ENCODE measurements at places on chromosomes 7 and 10.

DNA sequence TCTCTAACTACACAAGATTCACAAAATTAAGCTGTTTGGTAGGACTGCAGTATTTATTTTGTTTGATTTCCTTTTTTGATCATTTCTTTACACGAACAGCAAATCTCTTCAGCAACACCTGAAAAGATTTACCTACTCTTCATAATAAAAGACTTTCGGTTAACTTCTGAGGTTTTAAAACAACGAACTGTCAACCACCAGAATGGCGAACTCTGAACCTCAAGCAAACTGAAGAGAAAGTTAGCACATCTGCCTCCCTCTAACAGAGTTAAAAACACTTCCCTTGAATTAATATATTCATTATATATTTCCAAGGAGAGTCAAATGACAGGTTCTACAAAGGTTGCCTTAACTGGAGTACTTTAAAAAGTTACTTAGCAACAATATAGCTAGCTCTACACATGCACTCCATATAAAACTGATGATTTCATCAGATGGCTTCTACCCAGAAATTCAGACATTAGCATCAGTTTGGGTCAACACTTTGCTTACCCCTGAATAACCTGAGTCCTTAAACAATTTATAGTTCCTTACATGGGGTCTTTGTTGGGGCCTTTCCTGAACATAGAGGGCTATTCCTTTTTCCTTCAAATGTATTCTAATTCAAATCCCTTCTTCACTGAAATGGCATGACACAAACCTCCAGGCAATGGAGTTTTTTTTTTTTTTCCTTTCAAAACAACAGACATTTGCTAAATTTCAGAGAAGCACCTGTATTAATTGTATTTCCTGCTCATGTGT lies 118.3 kb downstream of the SEM1 start:
- DNase-seq: no peak

DNA sequence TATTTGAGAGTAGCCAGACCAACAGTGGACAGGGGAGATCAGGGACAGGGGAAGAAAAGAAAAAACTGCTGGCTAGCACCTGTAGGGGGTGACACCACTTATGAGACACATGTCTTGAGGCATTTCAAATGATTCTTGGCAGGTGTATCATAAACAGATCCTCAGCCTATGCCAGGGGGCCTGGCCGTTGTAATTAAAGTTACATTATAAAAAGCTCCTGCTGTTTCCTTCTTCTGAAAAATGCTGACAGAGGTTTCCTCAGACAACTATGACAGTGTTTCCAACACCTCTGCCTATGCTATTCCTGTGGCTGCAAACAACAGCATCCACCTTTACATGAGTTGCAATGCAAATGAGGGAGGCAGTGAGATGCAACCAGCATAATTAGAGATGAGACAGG lies 281.0 kb upstream of the PTER start:
- no peak for DNase-seq

DNA sequence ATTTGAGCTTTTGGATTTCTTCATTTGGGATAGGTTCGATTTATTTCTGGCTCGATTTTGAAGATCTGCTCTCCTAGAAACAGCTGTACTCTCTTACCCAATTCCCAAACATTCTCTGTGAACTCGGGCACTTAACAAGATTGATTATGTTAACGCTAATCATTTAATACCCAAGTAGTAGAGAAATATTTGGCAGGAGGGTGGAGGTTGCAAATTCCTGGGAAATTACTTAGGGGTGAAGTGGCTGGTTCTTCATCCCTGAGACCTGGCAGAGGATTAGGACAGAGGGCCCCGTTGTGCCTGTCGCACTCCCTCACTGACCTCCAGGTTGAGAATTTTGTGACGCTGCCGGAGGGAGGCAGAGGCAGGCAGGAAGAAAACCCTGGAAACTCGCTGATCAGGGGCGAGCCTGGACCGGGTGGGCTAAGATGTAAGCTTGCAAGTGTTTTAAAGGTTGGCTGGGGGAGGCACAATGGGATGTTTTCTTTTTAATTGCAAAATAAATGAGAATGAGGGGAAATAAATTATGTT lies 182.6 kb downstream of the TCF7L2 start:
- peak; percentile 42 for DNase-seq

GRCh38 chr7:155456738-155457543 lies 988 bp upstream of the EN2 start:
- peak; percentile 87 for DNase-seq

- DNase-seq: no peak
Observed at GRCh38 chr7:115363916-115364315, 442.0 kb downstream of the MDFIC start.

DNA sequence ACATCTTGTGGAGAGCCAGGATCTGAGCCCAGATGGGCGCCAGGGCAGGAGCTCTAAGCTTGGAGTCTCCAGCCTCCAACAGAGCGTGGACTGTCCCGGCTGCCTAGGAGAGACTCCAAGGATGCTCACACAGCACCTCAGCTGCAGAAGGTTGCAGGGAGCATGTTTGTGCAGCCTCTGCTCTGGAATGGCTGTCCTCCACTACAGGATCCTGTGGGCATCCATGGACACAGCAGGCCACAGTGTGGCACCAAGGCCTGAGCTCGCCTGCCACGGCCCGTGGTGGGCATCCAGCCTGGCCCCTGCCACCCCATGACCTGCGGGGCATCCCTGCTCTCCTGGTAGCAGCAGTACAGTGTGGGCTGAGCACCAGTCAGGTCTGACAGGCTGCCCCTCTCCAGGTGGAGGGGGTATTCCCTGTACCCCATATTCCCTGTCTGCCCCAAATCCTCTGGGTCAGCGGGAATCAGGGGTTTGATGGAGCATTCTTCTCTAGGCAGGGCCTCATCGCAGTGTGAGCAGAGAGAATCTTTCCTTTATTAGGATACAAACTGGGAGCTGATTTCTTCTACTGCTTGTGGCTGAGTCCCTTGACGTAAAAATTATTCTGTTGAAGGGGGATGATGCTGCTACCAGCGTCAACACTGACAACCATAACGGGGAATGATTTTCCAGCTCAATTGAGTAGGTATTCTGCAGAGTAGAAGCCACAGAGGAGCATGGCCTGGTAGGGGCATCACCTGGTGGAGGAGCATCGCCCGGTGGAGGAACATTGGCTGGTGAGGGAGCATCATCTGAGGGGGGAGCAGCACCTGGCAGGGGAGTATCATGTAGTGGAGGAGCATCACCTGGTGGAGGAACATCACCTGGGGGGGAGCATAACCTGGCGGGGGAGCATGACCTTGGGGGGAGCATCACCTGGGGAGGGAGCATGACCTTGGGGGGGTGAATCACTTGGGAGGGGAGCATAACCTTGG lies 60.6 kb downstream of the GLRX3 start:
- no peak for DNase-seq

- no peak for DNase-seq
Observed at GRCh38 chr7:158518980-158519632, 68.5 kb downstream of the PTPRN2 start.

DNA sequence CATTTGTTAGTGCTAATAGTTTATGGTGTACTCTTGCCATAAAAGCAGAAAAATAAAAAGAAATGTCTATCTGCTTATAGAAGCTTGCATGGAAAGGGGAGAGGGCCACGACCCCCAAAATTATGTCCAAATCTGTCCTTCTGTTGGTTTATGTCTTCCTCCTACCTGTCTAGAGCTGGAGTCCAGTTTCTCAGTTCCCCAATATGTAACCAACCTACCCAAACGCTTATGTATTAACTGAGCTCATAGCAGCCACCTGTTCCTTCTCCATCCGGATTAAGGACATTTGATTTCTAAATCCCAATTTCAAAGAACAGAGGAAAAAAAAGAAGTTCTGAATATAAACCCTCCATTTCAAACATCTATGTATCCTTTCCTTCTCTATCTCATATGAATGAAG lies 30.3 kb upstream of the TPK1 start:
- DNase-seq: no peak

DNA sequence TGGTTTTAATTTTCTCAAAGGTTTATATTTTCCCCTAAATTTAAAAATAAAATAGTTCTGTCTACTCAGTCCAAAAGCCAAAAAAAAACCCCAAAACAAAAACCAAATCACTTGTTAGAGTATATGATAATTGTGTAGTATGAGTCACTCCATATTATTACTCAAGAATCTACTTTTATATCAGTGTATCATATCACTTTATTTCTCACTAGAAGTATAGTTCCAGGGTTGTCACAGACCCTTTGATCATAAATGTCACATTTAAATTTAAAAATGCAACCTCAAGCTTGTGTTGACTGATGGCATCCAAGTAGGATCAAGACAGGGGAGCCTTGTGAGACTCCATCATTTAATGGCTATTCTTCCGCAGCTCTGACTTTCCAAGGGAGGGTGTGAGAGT lies 61.0 kb downstream of the PAPSS2 start:
- DNase-seq: no peak

- DNase-seq: peak; percentile 48
Observed at GRCh38 chr10:7407368-7408290, 3.2 kb downstream of the SFMBT2 start.

DNA sequence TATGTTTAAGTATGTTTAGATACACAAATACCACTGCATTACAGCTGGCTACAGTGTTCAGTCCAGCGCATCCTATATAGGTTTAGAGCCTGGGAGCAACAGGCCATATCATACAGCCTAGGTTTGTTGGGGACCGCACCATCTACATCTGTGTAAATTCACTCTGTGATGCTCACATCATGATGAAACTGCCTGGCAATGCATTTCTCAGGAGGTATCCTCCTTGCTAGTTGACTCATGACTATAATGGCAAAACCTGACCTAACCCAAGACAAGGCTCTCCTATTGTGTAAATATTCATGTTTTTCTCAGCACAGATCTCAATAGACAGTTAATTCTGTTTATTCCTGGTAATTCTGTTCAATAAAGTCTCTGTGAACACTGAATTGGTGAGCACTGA lies 240.7 kb upstream of the PFKP start:
- DNase-seq: no peak

DNA sequence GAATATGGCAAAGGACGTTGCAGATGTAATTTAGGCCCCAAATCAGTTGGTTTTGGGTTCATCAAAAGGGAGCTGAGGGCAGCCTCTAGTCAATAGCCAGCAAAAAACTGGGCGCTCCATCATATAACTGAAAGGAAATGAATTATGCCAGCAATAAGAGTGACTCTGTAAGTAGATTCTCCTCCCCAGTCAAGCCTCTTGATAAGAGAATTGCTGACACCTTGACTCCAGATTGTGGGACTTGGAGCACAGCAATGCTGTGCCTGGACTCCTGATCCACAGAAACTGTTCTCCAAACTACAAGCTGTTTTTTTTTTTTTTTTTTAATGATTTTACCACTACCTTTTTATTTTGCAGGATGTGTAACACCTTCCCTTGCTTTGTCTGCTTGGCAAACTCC lies 25.5 kb downstream of the ZFAND4 start:
- no peak for DNase-seq

DNA sequence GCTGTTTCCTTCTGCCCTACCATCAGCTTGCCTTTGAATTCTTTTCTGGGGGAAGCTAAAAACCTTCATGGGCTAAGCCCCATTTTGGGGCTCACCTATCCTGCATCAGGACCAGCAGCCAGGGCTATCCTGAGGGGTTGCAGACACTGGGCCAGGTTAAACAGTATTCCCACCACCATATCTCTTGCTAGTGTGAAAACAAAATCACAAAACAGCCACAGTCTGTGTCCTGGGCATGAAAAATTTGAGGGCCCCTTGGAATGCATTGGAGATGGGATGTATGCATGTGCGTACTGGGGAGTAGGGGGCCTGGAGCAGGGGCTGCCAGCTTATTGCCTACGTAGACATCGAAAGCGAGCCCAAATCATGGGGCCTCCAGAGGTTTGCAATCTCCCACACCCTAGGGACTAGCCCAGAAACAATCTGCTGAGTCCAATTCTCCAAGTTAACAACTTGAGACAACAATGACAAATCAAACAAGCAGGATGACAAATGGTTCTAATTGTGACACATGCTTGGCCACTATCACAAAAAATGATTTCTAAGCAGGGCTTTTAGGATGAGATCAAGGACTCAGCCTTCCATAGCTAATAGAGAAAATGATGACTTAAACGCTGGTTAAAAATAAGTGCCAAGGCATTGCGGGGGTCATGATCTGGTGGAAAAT lies 557.1 kb downstream of the KCNMA1 start:
- DNase-seq: no peak

- no peak for DNase-seq
Observed at GRCh38 chr10:118698421-118698820, 56.3 kb downstream of the CACUL1 start.

DNA sequence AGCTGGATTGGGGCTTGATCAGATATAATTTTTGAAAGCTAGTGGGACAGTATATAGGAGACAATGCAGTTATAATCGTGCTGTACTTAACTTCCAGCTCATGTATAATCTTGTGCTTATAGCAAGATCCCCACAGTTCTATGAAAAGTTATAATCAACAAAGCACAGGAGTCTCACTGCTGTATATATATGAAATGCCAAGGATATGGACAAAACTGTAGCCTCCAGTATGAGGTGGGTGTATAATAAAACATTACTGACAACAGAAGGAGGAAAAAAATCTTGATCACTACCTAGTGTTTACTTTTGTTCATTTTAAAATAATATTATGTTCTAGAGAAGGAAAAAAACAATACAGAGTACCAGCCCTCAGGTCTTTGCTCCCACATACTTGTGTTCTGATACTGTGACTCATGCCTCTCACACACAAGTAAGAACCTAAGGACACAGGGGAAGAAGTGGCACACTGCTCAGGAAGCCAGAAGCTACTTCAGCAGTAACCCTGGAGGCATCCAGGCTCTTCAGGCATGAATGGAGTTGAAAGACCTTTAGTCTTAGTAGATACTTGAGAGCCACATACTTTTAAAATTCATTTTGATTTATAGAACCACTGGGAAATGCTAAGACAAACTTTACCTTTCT lies 265.7 kb upstream of the IMMP2L start:
- no peak for DNase-seq

DNA sequence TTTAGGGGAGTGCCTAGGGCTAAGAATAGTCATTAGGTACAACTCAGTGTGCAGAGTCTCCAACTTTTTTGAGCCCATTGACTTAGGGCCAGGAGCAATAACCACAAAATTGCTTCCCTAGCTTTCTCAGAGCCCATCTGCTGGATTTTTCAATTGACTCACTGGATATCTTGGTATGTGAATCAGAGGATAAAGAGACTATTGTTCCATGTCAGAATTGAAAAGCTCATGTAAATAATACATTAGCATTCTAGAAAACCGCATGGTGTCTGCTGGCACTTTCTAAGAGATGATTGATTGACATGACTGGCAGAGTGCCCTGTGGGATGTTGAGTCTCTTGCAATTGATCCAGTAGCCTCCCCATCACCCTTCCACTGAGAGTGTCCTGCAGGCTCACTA lies 246.2 kb downstream of the CCDC7 start:
- no peak for DNase-seq

DNA sequence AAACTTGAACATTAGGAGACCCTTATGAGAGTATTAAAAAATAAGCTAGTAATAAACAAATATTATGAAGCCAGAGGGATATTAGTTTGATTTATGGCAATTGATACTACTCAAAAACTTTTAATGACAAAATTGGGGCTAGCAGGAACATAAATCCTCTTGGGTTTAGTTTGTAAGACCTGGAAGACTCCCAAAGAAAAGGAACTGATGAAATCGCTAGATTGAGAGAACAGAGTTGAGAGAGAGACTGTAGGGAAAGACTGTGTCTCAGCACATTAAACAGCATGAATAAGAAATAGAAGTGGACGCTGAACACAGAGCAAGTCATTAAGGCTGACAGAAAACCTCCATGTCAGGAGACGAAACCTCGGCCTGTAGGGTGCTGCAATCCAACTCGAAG lies 56.4 kb downstream of the ICA1 start:
- DNase-seq: no peak

- DNase-seq: no peak
Observed at GRCh38 chr7:31101544-31101943, 49.4 kb downstream of the ADCYAP1R1 start.

- DNase-seq: no peak
Observed at GRCh38 chr10:100570506-100570905, 34.8 kb downstream of the HIF1AN start.

GRCh38 chr7:14207711-14208110 lies 218.2 kb upstream of the ETV1 start:
- no peak for DNase-seq
